ENCODE measurements at places on chromosomes 5 and 9.
A peak's percentile ranks its signal among the peaks of the same experiment; 100 is the strongest.

- DNase-seq, result no peak
These were observed 99.7 kb downstream of the GOLPH3 start for GRCh38 chr5:32074401-32074800.

- no peak for DNase-seq
These were observed 14.8 kb downstream of the TAS2R1 start for GRCh38 chr5:9615331-9615730.

- DNase-seq, result no peak
These were observed 34.1 kb downstream of the STARD4 start for GRCh38 chr5:111478266-111478665.

- no peak for DNase-seq
These were observed 459.9 kb upstream of the NMUR2 start for GRCh38 chr5:152864991-152865390.

- DNase-seq, result no peak
These were observed 17.7 kb downstream of the SLC28A3 start for GRCh38 chr9:84322828-84323227.

DNA sequence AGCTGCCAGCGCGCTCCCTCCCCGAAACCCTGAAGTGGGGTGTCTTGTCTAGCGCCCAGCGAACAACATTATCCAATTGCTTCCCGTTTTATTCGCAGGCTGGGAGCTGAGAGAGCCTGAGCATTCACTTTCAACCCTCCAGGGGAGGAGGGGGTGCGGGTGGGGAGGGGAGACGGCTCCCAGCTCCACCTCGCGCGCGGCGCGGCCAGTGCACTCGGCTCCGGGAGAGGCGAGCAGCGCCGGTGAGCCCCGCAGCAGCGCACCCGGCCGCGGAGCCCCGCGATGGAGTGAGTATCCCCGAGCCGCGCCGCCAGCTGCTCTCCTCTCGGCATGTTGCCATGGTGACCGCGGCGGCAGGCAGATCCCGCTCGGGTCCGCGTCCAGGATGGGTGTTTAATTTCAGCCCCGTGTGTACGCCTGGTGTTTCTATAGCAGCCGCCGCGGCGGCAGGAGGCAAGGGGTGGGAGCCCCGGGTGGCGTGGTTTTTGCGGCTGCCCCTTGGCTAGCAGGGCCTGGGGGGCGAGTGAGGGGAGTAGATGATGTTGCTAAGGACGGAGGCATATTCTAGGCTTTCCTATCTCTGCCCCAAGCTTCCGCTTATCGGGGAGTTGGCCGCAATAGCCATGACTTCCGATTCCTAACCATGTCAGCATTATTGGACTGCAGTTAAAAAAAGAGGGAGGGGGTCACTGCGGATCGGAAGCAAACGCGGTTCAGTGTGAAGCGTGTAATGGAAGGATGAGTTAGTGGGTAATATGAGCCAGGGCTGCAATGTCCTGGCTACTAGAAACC lies 139.2 kb upstream of the PALM2AKAP2 start:
- DNase-seq, result no peak

DNA sequence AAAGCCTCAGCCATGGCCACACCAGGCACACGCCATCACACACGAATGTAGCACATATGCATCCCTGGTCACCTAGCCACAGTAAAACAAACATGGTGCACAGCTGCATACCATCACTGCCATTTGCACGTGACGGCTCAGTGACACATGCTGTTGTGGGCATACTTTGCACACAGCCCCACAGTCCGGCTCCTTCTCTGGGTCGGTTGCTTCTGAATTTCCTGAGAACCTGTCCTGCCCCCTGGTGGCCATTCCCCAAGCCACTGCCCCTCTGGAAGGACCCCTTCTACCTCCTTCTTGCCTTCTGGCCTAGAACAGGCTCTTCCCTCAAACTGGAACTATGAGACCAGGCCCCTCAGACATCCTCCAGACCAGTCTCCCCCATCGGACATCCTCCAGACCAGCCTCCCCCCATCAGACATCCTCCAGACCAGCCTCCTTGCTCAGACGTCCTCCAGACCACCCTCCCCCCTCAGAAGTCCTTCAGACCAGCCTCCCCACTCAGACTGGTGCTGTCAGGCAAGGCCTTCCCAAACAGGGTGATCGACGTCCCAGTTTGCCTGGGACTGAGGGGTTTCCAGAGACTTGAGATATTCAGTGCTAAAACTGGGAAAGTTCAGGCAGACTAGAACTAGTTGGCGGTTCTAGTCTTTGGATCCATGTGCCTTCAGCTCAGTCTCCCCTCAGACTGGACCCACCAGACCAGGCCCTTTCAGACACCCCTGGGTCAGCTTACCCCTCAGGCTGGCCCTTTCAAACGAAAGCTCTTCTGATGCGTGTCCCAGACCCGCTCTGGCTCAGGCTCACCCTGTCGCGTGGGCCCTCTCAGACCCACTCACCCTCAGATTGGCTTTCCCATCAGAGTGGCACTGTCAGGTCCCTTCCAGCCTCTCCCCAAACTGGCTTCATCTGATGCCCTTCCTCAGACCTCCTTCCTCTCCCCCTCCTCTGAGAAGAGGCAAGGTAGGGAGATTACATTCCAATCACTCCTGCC lies 24.3 kb upstream of the ENHO start:
- DNase-seq, result no peak

DNA sequence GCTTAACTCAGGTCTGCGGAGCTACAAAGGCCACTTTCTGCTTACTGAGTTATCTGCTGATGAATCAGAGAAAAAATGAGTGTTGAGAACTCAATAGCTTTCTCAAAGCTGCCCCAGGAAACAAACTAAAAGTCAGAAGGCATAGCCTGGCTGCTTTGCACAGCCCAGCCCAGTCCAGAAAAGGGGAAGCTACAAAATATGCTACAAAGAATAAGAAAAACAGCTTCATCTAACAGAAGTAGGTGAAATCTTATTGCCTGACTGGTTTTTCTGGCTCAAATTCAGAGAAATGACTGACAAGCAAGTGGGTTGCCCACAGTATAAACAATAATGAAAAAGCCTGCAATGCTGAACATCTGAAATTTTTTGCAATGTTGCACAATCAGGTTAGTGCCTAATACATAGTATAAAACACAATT lies 156.2 kb downstream of the PPP2R2B start:
- no peak for DNase-seq

- no peak for DNase-seq
These were observed 213.8 kb upstream of the ACTBL2 start for GRCh38 chr5:57696389-57696769.

GRCh38 chr9:125654121-125654520 lies 52.9 kb downstream of the MAPKAP1 start:
- DNase-seq, result no peak

GRCh38 chr9:130707225-130707976 lies 13.8 kb downstream of the EXOSC2 start:
- peak; percentile 43 for DNase-seq

GRCh38 chr5:1494780-1495524 lies 28.8 kb downstream of the LPCAT1 start:
- no peak for DNase-seq

GRCh38 chr5:157626831-157627230 lies 25.4 kb downstream of the SOX30 start:
- no peak for DNase-seq

DNA sequence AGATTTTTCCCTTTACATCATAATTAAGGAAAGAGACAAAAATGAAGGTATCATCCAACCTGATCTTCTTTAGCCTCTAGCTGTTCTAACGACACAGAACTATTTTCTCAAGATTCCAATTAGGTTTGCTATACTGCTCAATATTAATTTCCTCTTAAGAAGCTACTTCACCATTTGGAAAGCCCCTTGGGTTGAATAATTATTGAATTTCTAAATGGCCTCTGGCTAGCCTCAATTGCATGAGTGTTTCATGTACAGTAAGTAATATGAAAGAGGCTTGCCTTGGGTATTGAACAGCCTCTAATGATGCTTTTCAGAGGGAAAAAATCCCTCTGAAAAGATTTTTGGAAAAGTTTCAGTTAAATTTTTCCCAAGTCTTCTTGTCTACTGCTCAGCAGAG lies 3.7 kb upstream of the MOB3B start:
- DNase-seq, result no peak

DNA sequence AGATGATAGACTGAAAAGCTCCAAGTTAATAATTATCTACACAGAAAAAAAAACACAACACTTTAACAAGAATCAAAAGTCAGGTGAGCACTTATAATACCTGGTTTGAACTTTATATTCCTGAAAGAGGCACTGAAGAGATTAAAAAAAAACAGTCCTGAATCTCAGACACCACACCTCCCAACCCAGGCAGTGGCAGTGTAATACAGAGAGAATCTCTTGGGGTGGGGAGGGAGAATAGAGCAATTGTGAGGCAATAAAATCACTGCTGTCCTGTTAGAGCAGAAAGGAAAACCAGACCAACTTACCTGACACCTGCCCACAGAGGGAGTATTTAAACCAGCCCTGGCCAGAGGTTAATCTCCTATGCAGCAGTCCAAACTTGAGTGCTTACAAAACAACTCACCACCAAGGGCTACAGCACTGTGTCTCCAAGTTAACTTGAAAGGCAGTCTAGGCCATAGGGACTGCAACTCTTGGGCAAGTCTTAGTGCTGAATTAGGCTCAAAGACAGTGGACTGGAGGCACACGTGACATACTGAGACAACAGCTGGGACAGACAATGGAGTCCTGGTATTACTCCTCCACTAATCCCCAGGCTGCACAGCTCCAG lies 54.2 kb downstream of the SLCO4C1 start:
- no peak for DNase-seq

- DNase-seq, result no peak
These were observed 35.2 kb downstream of the NEK6 start for GRCh38 chr9:124292696-124293593.

- no peak for DNase-seq
These were observed 164.9 kb upstream of the ZNF618 start for GRCh38 chr9:113711251-113711650.

DNA sequence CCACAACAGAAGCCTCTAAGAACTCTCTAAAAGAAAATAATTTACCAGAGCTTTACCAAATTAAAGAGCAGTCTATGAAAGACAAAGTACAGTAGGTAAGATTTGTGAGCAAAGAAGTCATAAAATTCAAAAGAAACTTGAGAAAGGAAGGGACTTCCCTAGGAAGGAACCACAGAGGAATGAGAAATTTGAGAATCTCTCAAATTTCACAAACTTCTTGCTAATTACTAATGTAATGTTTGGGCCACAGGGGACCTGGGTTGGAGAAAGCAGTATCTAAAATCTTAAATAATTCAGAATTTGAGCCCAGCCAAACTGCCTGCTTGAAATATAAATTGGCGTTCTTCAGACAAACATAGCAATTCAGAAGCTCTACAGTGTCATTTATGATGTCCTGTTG lies 225.0 kb upstream of the PRR16 start:
- DNase-seq, result no peak

- no peak for DNase-seq
These were observed 218.9 kb downstream of the TARS1 start for GRCh38 chr5:33659526-33660169.

- DNase-seq, result no peak
These were observed 347.3 kb upstream of the ZNF608 start for GRCh38 chr5:125093776-125094175.

DNA sequence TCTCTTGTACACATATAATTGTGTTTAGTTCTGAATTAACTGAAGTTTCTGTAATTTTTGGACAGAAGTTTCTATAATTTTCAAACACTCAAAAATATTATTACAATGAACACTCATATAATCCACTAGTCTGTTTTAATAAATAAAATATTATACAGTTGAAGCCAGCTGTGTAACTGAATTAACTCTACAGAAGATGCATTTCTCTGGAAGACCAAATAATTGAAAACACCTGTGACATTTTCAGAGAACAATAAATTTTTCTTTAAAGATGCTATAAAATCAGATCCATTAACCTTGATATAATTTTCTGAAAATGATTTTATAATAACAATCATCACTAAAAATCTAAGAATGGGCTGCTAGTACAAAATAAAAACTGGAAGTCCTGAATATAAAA lies 14.7 kb downstream of the NADK2 start:
- DNase-seq, result no peak

- DNase-seq, result no peak
These were observed 69.1 kb downstream of the GDNF start for GRCh38 chr5:37770786-37771185.

GRCh38 chr9:98989036-98990000 lies 45.6 kb downstream of the COL15A1 start:
- no peak for DNase-seq

DNA sequence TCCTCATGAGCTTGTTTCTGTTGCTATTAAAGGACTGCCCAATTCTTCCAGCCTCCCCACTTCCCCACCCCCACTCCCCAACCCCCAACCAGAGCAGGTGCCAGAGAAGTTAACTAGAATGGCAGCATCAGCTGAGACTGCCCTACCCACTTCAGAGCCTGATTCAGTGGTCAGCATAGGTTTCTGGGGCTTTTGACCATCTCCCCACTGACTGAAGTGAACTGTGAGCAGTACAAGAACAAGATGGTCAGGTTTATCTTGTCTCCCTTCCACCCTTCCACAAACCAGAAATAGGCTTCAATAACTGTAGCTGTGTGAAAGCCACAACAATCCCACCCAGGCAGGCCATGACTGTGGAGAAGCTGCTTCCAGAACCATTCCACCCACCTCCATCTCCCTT lies 289.4 kb upstream of the SLC24A2 start:
- no peak for DNase-seq

DNA sequence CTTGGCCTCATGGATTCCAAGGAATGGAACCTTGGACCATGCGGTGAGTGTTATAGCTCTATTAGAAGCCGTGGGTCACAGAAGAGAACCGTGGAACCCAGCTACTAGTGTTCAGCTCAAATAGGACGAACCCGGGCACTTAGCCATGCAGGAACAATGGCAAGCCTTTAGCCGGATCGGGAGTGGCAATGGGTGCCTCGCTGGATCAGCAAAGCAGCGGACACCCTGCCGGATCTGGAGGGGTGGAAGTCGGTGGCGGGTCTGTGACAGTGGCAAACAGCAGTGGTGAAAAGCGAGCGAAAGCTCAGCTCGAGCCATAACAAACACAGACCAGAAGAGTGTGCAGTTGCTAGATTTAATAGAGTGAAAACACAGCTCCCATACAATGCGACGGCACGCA lies 2.4 kb upstream of the CDO1 start:
- DNase-seq, result no peak

GRCh38 chr9:117050007-117050406 lies 362.9 kb downstream of the TRIM32 start:
- DNase-seq, result no peak

DNA sequence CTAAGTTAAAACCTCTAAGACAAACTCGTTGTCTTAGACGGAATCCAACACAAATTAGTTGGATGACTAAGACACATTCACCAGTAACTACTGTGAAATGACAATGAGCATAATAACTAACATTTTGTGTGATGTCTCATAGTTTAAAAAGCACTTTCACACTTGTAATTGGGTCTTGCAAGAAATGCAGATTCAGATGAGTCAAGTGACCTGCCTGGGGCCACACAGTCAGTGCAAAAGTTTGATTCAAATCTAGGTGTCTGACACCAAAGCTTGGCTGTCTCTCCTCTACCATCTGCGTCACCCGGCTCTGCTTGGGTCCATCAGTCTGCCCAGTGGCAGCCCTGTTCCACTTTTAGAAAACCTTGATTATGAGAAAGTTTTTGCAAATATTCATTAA lies 143.7 kb downstream of the TTLL11 start:
- no peak for DNase-seq

DNA sequence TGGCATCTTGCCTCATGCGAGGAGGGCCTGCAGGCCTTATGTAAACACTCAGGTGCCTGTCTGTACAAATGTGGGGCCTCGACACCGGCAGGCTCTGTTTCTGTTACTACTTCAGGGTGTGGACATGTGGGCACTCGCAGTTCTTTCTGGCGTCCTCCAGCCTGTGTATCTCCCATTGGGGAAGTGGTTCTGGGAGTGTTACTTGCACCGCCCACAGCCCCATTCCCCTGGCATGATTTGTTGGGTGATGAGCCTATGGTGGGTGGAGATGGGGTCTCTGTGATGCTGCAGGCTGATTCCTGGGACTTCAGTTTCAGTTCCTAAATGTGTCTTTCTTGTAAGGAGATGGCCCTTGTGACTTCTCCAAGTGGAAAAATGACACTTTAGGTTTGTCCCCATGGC lies 82.1 kb upstream of the PITX1 start:
- no peak for DNase-seq

Measured in activated T-helper 1 cell treated with Interleukin-2 at 50 U/mL for 16 hours (primary cell).